ENCODE measurements at places on chromosomes 7 and 10.

- no peak for DNase-seq
These were observed 545.9 kb downstream of the REEP3 start for GRCh38 chr10:64067009-64067606.

- no peak for DNase-seq
These were observed 42.6 kb upstream of the CFAP46 start for GRCh38 chr10:132984801-132985545.

DNA sequence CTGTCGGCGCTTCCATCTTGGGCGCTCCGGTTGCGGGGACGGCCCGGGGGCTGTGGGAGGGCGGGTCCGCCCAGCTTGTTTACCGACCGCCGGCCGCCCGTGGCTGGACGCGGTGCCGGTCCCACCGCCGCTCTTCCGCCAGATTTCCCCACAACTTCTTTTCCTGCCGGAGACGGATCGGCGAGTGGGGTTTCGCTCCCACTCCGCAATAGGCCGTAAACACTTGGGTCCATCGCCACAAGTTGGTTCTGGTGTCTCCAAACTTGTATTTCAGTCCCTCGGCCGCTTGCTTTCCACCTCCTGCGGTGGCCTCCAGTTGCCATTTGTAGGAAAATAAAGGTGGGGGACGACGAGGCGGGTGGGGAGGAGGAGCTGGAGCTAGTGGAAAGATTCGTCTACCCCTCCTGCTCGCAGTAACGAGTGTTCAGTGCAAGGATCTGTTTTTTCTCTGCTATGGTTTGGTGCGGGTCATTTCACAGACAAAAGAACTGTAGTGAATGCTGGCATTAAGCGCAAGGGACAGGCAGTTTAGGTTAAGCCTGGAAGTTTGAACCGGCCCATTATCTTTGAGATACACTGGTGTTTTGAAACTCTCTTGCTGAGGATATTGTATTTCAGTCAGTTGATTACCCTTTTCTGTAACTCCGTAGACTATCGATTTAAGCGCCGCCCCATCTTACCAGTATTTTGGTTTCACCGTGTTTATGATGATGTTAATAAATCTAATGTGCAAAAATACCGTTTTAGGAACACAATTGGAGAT lies 24.3 kb upstream of the ZRANB1 start:
- no peak for DNase-seq

DNA sequence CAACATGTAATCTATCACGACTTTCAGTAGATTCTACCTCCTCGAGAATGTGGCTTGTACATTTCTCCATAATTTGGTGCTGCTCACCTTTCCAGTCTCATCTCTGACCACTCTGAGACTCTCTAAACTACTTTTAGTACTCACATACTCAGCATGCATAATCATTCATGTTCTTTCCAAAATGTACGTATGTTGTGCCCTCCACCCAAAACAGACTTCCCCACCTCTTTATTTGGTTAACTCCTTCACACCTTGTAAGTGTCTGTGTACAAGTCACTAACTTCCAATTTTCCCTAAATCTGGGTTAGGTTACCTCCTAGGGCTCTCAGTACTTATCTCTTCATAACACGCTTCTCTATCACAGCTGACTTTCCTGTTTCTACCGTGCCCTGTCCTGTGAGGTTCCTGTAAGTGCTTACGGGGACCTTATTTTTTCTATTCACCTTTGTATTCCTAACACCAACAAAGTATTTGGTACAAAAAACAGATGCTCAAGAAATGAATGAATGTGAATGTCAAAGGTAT lies 186.2 kb upstream of the MKLN1 start:
- DNase-seq, result no peak

DNA sequence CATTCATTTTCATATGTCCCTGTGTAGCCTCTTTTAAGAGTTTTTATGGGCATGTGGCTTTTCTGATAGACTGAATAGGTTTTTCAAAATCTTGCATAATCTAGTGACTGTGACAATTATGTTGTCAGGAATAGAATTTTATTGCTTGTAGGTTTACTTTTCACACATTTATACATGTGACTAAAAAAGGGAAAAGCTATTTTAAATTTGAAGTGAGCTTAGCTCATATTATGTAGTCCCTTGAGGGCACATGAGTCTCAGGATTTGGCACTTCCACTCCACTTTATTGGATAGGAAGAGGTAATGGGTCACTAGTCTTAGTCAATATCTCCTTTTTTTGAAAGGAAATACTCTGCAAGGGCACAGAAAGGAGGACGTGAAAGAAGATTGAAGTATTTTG lies 247.3 kb downstream of the SUGCT start:
- no peak for DNase-seq

DNA sequence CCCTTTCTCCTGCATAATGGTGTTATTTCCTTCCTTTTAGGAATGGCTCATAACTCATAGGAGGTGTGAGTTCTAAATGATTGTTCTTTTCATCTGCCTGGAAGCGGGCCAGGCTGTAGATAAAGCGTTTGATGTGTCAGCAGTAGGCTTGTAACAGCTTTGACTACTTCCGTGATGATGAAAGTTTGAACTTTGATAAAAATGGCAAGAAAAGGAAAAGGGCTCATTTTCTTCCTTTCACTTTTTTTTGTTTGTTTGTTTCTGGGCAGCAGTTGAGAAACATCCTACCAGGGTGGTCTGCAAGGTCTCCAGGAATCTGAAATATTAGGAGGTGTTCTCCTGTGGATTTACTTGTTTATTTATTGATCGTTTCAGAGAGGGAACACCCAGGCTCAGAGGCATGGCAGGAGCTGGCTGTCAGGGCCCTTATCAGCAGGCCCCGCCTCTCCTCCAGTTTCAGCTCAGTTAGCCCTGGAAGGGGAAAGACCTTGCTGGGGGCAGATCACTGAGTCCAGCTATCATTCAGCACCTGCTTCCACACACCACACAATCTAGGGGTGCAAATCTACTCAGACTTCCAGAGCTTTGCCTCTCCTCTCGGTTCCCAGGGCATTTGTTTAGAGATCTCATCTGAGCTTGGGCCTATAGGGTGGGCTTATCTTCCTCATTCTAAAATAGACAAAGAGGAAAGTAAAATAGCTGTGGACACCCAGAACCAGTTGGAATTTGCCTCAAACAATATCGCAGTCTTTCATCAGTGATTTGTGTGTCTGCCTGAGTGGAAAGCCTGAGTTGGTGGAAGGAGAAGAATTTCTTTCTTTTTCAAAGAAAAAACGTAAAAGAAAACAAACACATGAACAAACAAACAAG lies 130.9 kb downstream of the BMPER start:
- no peak for DNase-seq

- DNase-seq, result no peak
These were observed 37.8 kb upstream of the ZNF365 start for GRCh38 chr10:62336404-62336803.

GRCh38 chr7:122219253-122219865 lies 75.3 kb upstream of the AASS start:
- DNase-seq, result no peak

DNA sequence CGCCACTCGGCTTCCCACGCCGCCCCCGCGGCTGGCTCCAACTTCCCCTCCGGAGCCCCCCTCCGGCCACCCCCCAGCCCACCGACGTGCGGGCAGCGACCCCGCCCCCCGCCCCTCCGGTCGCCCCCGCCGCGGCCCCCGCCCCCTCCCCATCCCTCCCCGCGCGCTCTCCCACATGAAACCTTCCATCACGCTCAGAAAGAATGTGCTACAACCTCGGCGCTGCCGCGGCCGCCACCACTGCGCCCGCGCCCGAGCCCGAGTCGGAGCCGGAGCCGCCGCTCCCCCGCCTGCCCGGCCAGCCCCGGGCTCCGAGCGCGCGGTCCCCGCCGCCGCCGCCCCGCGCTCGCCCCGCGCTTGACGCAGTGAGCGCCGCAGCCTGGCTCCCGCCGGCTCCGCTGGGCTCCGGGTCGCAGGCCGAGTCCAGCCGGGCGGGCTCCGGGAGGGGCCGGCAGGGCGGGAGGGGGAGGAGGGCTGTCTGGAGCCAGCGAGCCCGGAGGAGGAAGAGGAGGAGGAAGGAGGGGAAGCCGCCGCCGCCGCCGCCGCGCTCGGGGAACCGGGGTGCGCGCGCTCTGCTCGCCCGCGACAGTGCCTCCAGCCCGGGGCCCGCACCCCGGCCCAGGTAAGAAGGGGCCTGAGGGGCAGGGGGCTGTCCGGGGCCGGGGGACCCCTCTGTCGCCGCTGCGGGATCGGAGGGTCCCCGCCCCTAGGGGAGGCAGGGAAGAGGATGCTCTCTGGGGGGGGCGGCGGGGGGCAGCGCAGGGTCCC lies 4.3 kb upstream of the ELFN1 start:
- no peak for DNase-seq

GRCh38 chr10:12980102-12980661 lies 21.3 kb downstream of the CCDC3 start:
- DNase-seq, result no peak

- no peak for DNase-seq
These were observed 918 bp upstream of the STRA8 start for GRCh38 chr7:135232720-135233119.

DNA sequence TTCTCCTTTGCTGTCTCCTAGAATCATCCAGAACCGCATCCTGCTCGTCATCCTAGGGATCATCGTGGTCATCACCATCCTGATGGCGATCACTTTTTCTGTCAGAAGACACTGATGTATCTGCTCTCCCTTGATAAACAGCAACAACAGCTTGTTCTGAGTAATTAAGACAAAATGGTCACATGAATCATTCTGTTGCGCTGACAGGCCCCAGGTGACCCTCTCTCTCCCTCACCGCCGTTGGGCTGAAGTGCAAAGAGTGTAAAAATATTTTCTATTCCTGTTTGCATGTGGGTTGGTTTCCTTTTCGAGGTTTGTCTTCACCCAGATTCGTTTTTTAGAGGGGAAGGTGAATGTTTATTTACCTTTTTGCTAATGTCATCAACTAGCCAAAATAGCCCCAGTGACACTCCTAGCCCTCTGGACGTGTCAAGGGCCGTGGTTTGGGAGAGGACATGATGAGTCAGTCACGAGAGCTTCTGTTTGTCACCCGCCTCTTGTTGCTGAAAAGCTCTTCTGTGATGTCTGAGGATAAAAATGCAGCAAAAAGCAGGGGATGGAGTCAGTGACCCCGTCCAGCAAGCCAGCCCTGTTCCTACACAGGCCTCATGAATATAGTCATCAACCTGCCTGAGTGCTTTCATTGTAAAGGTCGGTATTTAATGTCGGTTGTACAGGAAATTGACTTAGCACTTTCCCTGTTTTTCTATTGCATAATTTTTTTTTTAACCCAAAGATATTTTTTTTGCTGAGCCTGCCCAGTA lies 134.6 kb upstream of the TCF7L2 start:
- no peak for DNase-seq

DNA sequence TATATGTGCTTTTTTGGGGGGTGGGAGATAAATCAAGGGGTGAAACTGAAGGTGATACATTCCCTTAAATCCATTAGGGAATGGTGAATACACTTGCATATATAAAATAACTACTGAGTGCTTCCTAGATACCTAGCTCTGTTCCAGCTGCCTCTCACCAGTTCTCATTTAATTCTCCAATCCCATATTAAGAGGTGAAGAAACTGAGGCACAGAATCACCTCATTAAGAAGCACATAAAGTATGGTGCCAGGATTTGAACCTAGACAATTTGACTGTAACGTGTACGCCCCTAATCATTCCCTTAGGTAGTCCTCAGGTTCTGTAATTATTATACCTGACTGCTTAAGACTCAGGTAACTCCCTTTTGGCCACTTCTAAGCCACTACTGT lies 1.5 kb upstream of the SFR1 start:
- no peak for DNase-seq

DNA sequence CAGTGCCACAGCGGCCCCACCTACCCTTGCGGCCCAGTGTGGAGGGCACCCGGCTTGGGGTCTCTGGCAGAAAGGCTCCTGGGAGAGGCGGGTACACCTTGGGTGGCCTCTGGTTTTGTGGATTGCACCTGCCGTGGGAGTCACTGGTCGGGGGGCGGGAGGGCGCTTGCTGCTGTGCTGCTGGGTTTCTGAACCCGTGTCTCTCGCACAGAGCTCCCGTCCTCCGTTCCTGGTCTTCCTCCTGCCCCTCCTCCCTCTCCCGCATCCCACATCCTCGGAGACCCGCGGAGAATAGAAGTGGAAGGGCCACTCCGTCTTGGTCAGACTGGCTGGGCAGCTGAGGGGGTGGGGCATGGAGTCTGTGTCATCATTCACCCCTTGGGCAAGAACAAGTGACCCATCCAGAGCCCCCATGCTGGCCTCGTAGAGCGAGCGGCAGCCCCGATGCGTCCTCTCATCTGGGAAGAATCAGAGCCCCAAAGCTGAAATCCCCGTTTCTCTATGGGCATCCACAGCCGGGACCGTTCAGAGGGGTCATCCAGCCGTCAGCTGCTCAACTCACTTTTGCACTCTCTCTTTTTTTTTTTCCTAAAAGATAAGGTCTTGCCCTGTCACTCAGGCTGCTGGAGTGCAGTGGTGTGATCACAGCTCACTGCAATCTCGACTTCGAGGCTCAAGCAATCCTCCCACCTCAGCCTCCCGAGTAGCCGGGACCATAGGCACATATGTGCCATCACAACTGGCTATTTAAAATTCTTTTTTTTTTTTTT lies 4.0 kb downstream of the MAFK start:
- DNase-seq, result no peak

DNA sequence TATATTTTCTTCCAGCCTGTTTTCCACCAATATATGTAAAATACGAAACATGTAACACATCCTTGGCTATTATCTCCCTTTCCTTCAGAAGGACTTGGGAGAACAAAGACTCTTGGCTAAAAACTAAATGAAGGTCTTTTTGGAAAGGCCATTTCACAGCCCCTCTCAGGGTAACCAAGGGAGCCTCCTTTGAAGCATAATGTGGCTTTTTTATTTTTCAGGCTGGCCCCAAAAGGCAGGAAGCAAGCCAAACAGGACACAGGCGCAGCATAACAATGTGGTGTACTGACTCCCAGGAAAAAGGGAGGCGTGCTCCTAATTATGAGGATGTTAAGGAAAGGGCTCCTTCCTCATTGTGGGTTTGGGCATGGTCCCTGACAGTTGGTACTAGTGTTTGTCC lies 30.3 kb upstream of the CCSER2 start:
- DNase-seq, result no peak

GRCh38 chr7:130999926-131000325 lies 265.9 kb upstream of the KLF14 start:
- no peak for DNase-seq

DNA sequence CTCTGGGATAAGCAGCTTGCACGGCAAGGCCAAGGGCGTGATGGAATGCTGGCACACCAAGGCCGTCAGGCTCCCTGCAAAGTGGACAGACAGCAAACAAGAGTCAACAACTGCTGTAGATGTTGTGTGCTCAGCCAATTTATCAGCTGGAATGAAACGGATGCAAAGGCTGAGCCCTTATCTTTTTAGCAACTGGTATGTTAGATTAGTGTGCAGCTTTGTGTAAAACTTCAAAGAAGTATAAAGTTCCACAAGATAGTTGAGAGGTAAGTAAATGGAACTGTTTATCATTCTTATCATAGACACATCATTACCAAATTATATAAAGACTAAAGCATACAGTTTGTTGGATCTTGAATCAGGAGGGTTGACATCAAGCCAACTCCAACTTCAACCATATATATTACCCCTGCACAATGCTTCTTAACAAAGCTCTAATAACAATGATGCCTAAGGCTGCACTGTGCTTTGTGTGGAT lies 289.0 kb downstream of the TNS3 start:
- DNase-seq, result no peak

All from thoracic aorta (tissue), 2 donors.